ENCODE measurements at places on chromosomes 16 and 17. TPM values are rescaled to one million over a fixed set of nuclear protein-coding genes. Genes with fewer than 3 reads are reported as not detected.

- DNase-seq, result no peak
These were observed 7.3 kb upstream of the KCTD5 start for GRCh38 chr16:2675021-2675420.

GRCh38 chr16:85595812-85596502 lies 17.2 kb upstream of the GSE1 start:
- no peak for DNase-seq

NDRG4 gene
- 8.6 TPM for total RNA-seq

- DNase-seq, result peak; percentile 66
These were observed 109.4 kb downstream of the BANP start for GRCh38 chr16:88060524-88061219.

DNA sequence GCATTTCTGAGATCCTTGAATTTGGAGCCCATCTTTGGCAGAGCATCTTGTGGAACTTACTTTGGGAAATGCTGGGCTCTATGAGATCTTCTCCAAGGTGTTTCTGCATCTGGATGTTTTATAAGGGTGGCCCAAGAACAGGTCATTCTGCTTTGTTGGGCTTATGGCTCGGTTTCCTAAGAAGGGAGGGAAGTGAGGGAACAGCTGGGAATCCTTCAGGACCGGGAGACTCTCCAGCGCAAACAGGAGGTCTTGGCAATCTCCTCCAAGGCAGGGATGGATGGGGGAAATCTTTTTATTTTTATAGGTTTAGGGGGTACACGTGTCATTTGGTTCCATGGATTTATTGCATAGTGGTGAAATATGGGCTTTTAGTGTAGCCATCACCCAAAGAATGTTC lies 54.7 kb downstream of the IRX3 start:
- no peak for DNase-seq

GRCh38 chr17:77566566-77567138 lies 391.9 kb upstream of the TNRC6C start:
- peak; percentile 46 for DNase-seq

DNA sequence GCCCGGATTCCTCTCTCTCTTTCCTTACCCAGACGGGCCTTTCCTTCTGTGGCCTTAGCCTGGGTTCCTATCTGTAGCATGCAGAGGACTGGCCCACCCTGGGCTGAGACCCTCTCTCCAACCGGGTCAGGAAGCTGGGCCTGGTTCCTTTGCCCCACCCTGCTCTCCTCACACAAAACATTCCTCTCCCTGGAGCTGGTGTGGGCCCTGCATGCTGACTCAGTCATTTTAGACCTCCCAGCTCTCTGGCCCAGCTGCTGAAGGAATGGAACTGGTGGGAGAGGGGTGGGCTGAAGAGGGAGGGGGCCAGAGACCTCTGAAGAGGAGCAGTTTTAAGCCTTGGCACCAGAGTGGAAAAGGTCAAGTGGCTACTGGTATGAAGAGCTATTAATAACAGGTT lies 957 bp downstream of the MYL4 start:
- no peak for DNase-seq

- DNase-seq, result no peak
These were observed 28.9 kb upstream of the CMIP start for GRCh38 chr16:81415751-81416150.

CEP295NL gene
- 4.1 TPM for total RNA-seq

DNA sequence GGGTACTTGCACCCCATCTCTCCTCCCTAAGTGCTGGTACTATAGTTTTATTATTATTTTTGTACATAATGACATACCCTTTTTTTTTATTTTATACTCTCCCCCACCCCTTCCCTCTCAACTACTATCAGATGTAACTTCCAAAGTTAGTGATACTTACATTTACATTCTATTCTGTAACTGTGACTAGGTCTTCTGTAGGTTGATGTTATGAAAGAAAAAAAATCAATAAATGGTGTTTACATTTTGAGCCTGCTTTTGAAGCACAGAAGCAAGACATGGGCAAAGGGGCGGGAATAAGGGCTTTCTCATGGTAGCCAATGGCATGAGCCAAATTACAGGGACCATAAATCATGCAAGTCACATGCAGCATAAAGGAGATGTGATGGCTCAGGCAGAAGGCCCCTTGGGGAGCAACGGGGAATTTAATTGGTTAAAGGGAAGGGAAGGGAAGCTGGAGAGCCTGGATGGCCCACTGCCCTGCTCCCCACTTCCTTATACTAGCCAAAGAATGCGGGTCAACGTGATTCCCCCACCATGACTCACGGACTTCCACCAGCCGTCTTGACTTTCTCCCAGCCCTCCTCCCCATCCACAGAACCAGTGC lies 2.4 kb upstream of the ACSF2 start:
- DNase-seq, result no peak

GRCh38 chr16:53611179-53611696 lies 92.4 kb downstream of the RPGRIP1L start:
- no peak for DNase-seq

Data from posterior vena cava (tissue), 2 donors.